ENCODE measurements at places on chromosomes 13 and 19. TPM values are rescaled to one million over a fixed set of nuclear protein-coding genes. Genes with fewer than 3 reads are reported as not detected.

The ZNF284 gene
- polyA plus RNA-seq: 1.00 TPM

The MATK gene
- polyA plus RNA-seq: 0.36 TPM

The CACNG7 gene
- polyA plus RNA-seq: 0.05 TPM

The C19orf67 gene
- polyA plus RNA-seq: not detected

The COL5A3 gene
- polyA plus RNA-seq: 13.5 TPM

The SYT3 gene
- 0.25 TPM for polyA plus RNA-seq

The TUBB4A gene
- polyA plus RNA-seq: 2.2 TPM

The EDNRB gene
- 28.2 TPM for polyA plus RNA-seq

The SLC1A6 gene
- polyA plus RNA-seq: not detected

The CEBPA gene
- 8.7 TPM for polyA plus RNA-seq

The GFY gene
- not detected for polyA plus RNA-seq

The LIM2 gene
- polyA plus RNA-seq: not detected

The ZNF320 gene
- 6.6 TPM for polyA plus RNA-seq

The FUT3 gene
- not detected for polyA plus RNA-seq

The CDX2 gene
- not detected for polyA plus RNA-seq

The KLK1 gene
- polyA plus RNA-seq: 0.18 TPM

The FXYD7 gene
- polyA plus RNA-seq: 0.25 TPM

The EID2 gene
- polyA plus RNA-seq: 14.3 TPM

The ACP5 gene
- 3.8 TPM for polyA plus RNA-seq

The PBX4 gene
- polyA plus RNA-seq: 0.36 TPM

The FLT3 gene
- polyA plus RNA-seq: 0.09 TPM

The ZNF234 gene
- polyA plus RNA-seq: 4.4 TPM

The BRCA2 gene
- 0.07 TPM for polyA plus RNA-seq

The ZNF83 gene
- polyA plus RNA-seq: 24.9 TPM

The RASGRP4 gene
- polyA plus RNA-seq: 0.81 TPM

The C1QTNF9B gene
- 1.2 TPM for polyA plus RNA-seq

The ANKRD24 gene
- 0.45 TPM for polyA plus RNA-seq
